ENCODE measurements at places on chromosomes 12 and 14.

GRCh38 chr14:93036652-93037345 is 78.9 kb downstream of the ITPK1 start:
- DNase-seq, result no peak

GRCh38 chr14:101072945-101073597 is 169.5 kb upstream of the RTL1 start:
- no peak for DNase-seq

DNA sequence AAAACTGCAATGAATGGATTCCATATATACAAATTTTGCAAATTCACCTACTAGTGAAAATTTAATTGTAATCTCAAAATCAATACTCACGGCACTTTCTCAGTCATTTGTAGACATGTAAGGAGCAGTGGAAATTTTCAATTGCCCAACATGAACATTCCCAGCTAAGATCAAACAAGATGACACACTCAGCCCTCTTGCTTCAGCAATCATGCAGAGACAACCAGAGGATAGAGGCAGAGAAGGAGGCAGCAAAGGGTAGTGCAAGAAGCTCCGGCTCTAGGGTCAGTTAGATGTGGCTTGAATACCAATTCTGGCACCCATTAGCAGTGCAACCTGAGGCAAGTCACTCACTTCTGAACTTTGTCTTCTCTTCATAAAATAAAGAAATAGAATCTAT is 91.5 kb upstream of the SLC35F4 start:
- DNase-seq, result no peak

GRCh38 chr14:34824826-34825225 is 50.3 kb downstream of the BAZ1A start:
- no peak for DNase-seq

- no peak for DNase-seq
Observed at GRCh38 chr12:67019070-67019469, 250.1 kb upstream of the CAND1 start.

DNA sequence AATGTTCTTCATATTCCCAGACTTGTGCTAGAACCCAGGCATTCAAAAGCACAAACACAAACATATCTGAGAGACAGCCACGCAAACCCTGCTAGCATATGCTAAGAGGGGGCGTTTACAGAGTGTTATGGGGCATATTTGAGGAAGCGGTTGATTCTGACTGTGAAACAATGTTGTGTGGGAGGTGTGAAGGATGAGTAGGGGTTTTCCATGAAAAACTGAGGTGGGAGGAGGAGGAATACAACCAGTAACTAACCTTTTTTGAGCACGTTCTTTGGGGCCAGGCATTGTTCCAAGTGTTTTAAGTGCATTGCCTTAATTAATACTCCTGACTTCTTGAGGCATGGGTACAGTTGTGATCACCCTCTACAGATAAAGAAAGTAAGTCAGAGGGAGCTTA is 499.5 kb downstream of the AACS start:
- no peak for DNase-seq

DNA sequence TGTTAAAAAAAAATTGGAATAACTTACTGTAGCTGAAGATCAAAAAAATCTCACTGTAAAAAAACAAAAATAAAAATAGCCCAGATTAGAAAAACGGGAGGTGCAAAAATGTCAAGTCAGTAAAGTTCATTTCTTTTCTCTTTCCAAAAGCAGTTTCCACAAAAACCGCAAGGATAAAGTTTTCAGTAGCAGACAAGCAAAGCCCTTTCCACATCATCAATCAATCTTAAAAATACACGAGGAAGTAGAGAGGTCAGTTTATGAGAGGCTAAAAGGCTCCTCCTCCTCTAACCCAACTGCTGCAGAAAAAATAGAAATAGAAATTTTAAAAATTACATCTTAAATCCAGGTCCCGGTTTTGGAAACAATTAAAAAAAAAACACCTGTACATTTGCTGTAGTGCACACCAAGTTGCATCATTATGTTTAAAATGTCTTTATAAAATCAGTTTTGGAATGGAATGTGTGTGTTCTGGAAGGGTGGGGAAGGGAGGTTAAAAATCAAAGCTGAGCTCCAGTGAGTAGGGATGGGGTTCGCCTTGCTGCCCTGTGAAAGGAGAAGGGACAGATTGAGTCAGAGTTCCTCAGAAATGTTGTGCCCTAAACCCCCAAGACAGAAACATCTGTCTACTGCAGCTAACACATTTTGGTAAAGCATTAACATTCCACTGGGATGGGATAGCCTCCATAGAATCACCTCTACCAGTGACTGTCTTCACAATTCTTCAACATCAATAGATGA is 5.8 kb downstream of the HNRNPC start:
- DNase-seq, result no peak

- DNase-seq, result no peak
Observed at GRCh38 chr12:53200107-53200457, 7.0 kb downstream of the ITGB7 start.

DNA sequence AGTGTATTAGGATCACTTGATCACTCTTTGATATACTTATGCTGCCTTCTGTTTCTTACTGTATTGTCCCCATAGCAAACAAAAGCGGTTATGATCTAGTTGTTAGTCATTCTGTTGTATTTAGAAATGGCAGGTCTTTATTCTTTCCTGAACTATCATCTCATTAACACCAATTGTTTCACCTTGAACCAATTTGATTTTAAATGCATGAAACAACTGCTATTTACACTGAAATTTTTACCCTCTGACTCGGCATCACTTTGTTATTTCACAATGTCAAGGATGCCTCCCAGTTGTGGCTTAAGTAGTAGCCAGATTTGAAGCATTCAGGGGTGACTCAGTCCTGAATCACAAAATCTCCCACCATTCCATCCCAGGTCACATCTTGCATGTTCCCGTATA is 303.5 kb downstream of the EGLN3 start:
- DNase-seq, result no peak

GRCh38 chr12:86721713-86722397 is 465.7 kb upstream of the MGAT4C start:
- DNase-seq, result no peak

DNA sequence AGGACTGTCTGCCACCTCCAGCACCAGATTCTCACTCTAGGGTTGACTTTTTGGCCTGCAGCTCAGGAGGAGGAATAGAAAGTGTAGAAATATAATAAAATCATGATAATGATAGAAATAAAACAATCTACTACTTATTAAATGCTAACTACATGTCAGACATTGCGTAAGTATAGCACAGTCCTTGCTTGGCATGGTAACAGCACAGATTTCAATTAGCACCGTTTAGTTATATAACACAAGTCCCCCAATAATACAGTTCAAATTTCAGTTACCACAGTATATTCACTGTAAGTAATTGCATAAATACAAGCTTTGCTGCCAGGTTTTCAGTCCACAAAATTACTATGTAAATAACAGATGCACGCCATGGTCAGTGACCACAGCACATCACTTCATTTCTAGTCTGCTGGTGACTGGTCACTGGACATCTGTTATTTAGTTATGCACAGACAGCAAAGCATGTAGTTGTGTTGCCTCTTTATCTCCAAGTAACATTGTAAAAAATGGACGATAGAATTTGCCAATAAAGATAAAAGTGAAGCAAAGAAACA is 6.5 kb upstream of the GLT8D2 start:
- DNase-seq, result no peak

- no peak for DNase-seq
Observed at GRCh38 chr12:59736786-59737185, 141.0 kb downstream of the SLC16A7 start.

- no peak for DNase-seq
Observed at GRCh38 chr12:53120685-53121525, 17.6 kb downstream of the SOAT2 start.

- DNase-seq, result no peak
Observed at GRCh38 chr12:71440763-71441748, 1.5 kb downstream of the LGR5 start.

DNA sequence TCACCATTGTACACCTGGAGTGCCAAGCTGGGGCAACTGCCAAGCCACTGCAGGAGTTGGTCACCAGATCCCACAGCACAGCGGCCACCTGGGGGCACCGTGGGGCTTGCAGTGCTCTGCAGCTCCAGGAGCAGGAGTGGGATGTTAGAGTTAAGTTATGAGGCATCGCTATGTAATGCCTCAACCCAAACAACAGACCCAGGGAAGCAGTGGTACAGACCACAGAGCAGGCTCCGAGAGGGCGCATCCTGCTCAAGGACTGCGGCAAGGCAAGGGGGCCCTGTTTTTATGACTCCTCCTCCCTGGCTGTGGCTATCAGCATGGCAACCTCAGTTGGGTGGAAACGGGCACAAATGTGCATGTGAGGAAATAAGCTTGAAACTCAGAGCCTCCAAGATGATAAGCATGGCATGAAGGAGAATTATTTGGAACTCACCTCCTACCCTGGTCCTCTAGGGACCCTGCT is 63.1 kb downstream of the ARL6IP4 start:
- peak; percentile 54 for DNase-seq

- DNase-seq, result no peak
Observed at GRCh38 chr14:50656776-50657175, 11.3 kb downstream of the SAV1 start.

DNA sequence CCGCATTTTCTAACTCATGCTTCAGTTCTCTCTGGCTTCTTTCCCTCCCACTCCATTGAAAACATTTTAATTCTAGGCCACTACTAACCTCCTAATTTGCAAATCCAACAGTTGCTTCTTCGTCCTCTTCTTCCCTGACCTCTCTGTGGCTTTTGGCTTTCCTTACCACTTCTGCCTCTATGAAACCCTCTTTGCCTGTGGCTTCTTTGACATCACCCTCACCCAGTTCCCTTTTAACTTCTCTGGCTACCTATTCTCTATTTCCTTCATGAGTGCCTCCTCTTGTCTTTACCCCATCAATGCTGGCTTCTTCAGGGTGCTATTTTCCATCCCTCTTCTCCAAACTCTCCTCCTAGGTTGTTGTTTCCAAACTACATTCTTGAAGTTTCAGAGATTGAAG is 4.4 kb upstream of the HCFC2 start:
- no peak for DNase-seq

GRCh38 chr14:26925876-26926584 is 328.2 kb upstream of the NOVA1 start:
- no peak for DNase-seq

- no peak for DNase-seq
Observed at GRCh38 chr12:93705237-93705636, 28.1 kb downstream of the CRADD start.

DNA sequence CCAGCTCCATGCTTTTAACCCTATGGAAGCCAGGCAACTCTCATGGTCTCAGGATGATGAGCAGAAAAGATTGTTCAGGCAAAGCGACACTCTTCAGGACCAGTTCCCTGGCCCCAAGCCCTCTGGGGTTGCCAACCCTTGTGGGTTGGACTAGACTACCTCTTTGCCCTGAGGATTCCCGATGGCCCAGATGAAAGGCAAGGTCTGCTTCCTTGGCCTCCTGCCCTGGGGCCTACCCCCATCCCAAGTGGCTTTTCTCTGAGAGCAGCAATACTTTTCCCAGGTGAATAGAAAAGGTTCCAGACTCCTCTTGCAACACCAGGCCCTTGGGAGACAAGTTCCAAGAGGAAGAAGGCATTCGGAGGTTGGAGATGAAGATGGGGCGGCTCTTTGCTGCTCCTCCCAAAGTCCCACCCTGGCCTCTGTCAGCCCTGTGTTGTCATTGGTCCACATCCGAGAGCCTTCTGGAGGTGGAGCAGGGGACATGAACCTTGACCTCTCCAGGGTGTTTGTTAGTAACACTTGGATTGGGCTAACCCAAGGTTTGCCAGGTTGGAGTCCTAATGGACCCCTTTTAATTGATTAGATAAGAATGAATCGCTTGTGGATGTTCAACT is 131.1 kb downstream of the GCH1 start:
- no peak for DNase-seq

GRCh38 chr12:22287101-22287500 is 47.4 kb downstream of the ST8SIA1 start:
- no peak for DNase-seq

DNA sequence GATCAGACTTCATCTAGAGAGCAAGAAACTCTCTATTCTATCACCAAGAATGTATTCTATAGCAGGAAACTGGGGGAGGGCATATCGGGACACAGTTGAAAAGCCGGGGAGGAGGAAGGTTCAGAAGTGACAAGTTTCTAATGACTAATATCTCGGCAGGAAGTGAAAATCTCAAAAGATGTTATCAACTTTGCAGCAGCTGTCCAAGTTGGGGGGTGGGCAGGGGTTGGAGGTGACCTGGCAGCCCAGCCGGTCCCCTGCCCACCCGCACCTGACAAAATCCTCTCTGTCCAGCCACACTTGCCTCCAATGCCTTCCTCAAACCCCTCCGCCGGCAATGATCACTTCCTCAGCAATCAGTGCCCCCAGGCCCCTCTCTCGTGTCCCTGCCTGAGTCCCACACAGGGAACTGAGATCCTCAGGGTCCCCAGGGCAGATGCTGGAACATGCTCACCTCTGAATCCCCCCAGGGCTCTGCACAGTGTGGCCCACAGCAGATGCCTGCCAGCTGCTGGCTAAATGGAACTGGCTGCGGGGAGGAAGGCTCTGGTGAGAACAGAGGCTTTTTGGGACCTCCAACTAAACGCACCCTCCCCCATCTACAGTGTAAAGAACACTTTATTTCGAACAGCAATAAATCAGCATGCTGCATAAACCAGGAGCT is 43.9 kb downstream of the CCDC88C start:
- DNase-seq, result no peak

DNA sequence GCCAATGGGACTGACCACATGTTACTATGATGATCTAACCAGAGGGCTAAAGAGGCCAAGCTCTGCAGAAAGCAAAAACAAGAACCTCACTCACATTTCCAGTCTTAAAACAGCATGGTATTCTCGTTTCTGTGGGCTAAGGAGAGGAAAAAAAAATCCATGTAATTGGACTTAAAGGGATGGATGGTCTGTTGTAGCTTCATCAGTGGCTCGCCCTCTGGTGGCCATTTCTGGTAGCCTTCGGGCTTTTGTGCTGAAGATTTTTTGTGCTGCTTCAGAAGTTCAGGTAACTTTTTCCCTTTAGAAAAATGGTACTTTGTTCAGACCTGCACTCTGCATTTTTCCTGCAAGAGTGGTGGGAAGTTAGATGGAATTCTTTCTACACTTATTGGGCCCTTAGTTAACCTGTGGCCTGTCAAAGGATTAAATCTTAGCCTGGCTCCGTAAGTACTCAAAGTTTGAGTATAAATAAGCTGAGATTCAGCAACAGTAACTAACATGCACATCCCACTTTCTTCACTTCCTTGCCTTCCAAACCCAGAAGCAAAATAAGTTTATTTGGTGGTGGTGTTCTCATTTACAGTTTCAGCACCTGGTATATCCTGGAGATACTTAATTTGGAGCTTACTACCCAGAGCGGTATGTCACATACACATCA is 22.3 kb downstream of the DCAF4 start:
- DNase-seq, result peak; percentile 52

GRCh38 chr12:88628856-88629509 is 48.7 kb upstream of the KITLG start:
- no peak for DNase-seq

GRCh38 chr14:96038920-96039632 is at the start of gene C14orf132:
Gene C14orf132, plus strand, starts transcription at chr14:96039362. Its CDS starts 139 bp downstream, at chr14:96039501.
- no peak for DNase-seq

All from stimulated activated CD8-positive, alpha-beta memory T cell treated with anti-CD3 and anti-CD28 coated beads, Interleukin-7, amount 100 ng/mL, for 1 hour (primary cell).